Upper lobe of right lung (tissue), 1 donor: ENCODE measurements at places on chromosomes 2 and 18. TPM values are rescaled to one million over a fixed set of nuclear protein-coding genes. Genes with fewer than 3 reads are reported as not detected.
A peak's percentile ranks its signal among the peaks of the same experiment; 100 is the strongest.

GRCh38 chr2:207123776-207124391, 41.9 kb downstream of the KLF7 start:
- no peak for DNase-seq

- DNase-seq = peak; percentile 63
Measured at GRCh38 chr2:185291035-185291647, 447.5 kb upstream of the FSIP2 start.

GRCh38 chr18:70280007-70280925, 8.6 kb upstream of the SOCS6 start:
- DNase-seq = no peak

- no peak for DNase-seq
Measured at GRCh38 chr2:147862859-147863516, 18.2 kb downstream of the ACVR2A start.

DNA sequence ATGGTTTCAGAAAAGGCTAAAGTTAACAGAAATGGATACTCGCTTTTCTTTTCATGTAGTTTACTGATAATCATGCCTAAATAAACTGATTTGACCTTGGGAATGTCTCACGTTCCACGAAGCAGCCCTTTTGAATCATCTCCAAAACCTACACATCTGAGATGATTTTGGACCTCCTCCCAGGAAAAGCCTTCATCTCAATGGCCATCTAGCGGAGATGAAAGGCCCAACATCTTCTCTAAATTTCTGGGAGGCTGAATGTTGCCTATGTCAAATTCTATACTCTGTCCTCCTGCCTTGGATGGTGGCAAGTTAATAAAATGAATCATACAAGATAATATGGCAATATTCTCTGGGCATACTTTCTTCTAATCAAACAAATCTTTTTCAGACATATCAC, 448.5 kb downstream of the ZEB2 start:
- no peak for DNase-seq

DNA sequence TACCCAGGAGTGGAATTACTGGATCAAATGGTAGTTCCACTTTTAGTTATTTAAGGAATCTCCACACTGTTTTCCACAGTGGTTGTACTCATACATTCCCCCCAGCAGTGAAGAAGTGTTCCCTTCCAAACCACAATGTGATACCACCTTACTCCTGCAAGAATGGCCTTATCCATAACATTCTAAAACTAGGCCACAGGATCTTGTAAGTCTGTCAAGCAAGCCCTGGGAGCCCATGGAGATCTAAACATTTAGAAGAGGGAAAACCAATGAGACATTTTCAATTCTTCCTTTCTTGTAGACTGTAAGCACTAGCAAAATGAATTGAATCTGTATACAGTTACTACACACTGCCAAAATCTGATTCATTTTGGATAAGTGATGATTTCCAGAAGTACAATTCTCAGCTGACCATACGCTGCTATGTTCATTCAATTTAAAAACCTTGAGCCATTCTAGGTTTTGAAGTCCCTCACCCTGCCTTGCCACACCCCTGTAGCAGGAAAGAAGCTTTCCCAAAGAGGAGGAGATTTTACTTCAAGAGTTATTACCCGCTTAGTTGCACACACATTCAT, 149.1 kb downstream of the SLC8A1 start:
- DNase-seq = no peak

GRCh38 chr18:57561728-57562423, 24.6 kb downstream of the FECH start:
- DNase-seq = no peak

GRCh38 chr2:240622060-240622411, 3.2 kb upstream of the GPR35 start:
- DNase-seq = peak; percentile 39

GRCh38 chr2:168767258-168767657, 35.2 kb upstream of the NOSTRIN start:
- no peak for DNase-seq

- DNase-seq = no peak
Measured at GRCh38 chr18:77009675-77010074, 122.9 kb downstream of the MBP start.

GRCh38 chr18:76412010-76412817, 82.8 kb downstream of the ZNF516 start:
- DNase-seq = no peak

DNA sequence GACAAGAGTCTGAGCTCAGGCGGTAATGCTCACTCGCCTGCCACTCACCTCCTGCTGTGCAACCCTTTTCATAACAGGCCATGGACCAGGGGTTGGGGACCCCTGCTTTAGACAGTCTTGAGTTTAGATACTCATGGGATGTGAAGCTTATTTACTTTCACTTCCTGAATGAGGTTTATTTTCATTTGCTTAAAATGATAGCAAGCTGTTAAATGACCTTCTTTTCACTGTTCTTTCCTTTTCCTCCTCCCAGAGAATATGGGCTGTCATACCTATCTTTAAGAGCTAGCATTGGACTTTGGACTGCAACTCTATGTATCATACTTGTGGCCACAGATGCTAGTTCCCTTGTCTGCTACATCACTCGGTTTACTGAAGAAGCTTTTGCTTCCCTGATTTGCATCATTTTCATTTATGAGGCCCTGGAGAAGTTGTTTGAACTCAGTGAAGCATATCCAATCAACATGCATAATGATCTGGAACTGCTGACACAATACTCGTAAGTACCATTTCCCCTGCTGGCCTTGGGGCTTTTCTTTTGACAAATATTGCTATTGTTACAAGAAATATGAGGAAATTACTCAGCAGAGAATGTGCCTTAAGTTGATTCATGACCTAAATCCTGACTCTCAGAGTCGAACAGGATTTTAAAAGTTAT, 168.5 kb downstream of the DPP4 start:
- no peak for DNase-seq

GRCh38 chr18:73093687-73094250, 226.0 kb upstream of the NETO1 start:
- no peak for DNase-seq

DNA sequence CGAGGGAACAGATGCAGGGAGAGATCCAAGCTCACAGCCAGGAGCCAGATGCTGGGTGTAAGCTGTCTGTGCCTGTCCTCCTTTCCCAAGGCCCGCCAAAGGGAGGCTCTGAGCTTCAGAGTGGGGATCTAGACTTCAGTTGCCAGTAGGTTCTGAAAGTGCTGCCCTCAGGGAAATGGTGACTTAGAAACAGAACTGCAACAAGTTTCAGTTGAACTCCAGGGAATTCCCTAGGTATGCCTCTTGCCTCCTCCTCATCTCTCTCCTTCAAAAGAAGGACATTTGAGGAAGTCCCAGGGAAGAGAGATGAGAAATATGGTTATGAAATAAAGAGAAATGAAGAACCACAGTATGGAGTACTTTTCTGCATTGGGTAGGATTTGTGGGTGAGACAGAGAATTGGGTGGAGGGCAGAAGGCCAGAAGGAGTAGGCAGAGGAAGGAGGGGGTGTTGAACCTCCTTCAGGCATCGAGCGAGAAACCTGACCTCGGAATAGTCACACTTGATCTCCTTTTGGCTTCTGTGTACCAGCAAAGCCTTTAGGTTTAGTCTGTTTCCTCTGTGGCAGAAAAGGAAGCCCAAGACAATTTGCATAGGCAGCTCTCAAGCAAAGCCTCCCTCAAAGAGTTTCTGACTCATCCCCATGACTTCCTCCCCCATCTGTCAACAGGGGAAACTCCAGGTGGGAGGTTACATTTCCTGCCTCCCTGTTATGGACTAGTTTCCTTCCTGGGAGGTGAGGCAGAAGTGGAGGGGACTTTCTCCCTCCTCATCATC, 45.7 kb downstream of the QPCT start:
- no peak for DNase-seq

- no peak for DNase-seq
Measured at GRCh38 chr2:105888625-105889024, 143.9 kb downstream of the NCK2 start.

DNA sequence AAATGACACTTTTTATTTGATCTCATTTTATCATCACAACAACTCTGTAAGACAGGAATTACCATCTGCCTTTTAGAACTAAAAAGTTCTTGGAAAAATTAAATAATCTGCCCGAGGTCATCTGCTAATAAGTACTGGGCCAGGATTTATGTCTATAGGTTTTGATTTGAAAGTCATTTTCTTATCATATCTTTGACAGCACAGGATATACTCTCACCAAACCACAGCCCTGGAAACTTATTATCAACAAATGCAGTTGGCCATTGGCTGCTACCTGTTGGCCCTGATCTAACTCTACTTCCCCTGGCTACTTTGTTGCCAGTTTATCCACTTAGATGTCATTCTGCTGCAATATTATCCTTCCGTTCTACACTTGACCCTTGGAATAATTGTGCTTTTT, 354.6 kb downstream of the RAD51AP2 start:
- no peak for DNase-seq

DNA sequence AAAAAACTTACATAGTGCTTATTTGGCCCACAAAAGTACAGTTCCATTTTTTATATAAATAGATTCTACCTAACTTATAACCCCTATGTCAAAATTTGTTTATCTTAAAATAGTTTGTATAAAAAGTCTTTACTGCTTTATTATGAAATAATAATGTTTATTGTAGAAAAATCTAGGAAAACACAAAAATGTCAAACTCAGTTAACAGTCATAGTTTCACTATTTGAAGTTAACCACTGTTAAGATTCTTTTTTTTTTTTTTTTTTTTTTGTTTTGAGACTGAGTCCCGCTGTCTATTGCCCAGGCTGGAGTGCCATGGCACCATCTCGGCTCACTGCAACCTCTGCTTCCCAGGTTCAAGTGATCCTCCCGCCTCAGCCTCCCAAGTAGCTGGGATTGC, 26.5 kb upstream of the ABI2 start:
- DNase-seq = no peak

GRCh38 chr2:1591461-1591770, 152.9 kb downstream of the PXDN start:
- DNase-seq = peak; percentile 66

- no peak for DNase-seq
Measured at GRCh38 chr2:180983468-180984242, 3.2 kb downstream of the UBE2E3 start.

- DNase-seq = no peak
Measured at GRCh38 chr2:58006256-58006951, 40.2 kb upstream of the VRK2 start.

DNA sequence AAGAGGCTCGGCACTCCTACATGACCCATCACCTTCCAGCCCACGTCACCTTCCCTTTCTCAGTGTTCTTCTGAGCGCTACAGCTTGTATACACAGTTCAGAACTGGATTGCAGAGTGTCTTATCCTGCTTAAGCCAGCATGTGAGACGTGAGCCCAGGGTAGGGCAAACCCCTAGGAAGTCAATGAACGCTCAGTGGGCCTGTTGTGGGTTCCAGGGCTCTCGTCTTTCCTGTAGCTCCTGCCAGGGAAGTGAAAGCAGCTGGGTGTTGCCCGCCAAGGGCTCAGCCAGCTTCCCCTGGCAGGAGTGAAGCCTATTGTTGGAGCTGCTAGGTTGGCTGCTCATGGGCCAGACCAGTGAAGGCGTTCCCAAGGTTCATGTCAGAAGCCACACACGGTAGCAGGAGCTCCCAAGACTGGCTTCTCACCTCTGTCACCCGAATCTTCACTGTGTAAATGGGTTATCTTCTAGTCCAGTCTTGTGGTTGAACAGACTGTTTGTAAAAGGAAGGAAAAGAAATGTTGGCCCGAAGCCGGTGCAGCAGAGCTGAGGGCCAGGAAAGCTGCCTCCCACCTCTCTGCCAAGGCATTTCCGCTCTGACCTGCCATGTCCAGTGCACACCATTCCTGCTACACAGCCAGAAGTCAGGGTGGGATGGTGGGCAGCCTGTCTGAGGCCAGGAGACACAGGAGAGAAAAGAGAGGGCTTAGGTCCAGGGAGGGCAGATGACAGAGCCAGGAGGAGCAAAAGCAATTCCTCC, 69.6 kb upstream of the RMDN2 start:
- DNase-seq = peak; percentile 67

GRCh38 chr18:3604498-3605408, 154.8 kb downstream of the TGIF1 start:
- DNase-seq = no peak

- DNase-seq = no peak
Measured at GRCh38 chr18:28287146-28287545, 110.2 kb upstream of the CDH2 start.

DNA sequence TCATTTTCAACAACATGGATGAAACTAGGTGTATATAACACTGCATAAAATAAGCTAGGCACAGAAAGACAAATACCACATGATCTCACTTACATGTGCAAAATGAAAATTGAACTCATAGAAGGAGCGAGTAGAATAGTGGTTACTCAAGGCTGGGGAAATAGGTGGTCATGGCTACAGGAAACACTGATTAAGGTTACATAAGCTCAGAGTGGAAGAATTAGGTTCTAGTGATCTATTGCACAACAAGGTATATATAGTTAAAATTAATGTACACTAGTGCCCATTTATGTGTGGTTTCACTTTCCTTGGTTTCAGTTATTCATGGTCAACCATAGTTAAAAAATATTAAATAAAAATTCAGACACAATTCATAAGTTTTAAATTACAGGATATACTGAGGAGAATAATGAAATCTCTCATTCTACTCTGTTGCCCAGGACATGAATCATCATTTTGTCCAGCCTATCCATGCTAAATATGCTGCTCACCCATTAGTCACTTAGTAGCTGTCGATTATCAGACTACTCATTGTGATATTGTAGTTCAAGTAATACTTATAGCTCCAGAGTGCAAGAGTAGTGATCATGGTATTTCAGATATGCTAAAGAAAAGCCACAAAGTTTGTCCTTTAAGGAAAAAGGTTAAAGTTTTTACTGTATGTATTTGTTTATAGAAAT, 1530.9 kb upstream of the LRRTM1 start:
- DNase-seq = no peak

GRCh38 chr2:75199428-75200011, at the start of gene TACR1:
TACR1 (minus strand) TSS chr2:75199520; CDS start chr2:75198934, 586 bp downstream.
- DNase-seq = peak; percentile 79

DNA sequence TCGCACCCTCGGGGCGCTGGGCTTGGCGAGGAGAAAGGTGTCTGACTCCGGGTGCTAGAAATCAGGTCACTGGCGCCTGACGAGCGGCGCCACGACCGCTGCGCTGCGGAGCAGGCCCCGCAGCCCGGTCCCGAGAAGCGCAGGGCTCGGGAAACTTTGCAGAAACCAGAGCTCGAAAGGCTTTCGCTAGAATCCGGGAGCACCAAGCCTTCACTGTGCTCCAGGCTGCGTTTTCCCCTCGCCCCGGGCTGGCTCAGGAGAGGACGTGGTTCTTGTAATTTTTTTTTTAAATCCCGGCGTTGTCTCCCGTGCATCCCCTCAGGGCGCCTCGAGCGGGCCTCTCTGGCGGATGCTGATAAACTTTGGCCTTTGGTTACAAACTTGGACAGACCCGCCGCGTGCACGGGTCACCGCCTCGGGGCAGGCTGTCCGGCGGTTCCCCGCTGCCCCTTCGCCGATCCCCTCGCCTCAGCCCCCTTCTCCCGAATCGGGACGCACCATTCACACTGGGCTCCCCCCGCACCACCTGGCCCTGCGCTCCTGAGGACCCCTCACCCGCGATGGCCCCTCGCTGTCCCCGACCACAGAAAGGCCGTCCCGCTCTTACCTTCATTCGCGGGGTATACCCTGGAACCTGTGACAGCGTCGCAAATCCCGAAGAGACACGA, 419 bp downstream of the EPHA4 start:
- peak; percentile 75 for DNase-seq

Gene CYP27C1
- total RNA-seq = not detected

Gene CABYR
- 1.1 TPM for total RNA-seq

Gene TMEM198
- 2.9 TPM for total RNA-seq

Gene NFE2L2
- total RNA-seq = 105 TPM

Gene TIA1
- total RNA-seq = 110 TPM

Gene FNDC4
- 2.0 TPM for total RNA-seq

Gene RTP5
- not detected for total RNA-seq

Gene CDH2
- total RNA-seq = 1.8 TPM

Gene ALPG
- total RNA-seq = 0.49 TPM

Gene SLC11A1
- 302 TPM for total RNA-seq

Gene SIX3
- total RNA-seq = not detected
